Stimulated activated CD8-positive, alpha-beta memory T cell treated with anti-CD3 and anti-CD28 coated beads, Interleukin-7, amount 100 ng/mL, for 1 hour (primary cell): ENCODE measurements at places on chromosomes 12 and 14.

GRCh38 chr14:57998766-57999165 lies 132.9 kb upstream of the SLC35F4 start:
- no peak for DNase-seq

DNA sequence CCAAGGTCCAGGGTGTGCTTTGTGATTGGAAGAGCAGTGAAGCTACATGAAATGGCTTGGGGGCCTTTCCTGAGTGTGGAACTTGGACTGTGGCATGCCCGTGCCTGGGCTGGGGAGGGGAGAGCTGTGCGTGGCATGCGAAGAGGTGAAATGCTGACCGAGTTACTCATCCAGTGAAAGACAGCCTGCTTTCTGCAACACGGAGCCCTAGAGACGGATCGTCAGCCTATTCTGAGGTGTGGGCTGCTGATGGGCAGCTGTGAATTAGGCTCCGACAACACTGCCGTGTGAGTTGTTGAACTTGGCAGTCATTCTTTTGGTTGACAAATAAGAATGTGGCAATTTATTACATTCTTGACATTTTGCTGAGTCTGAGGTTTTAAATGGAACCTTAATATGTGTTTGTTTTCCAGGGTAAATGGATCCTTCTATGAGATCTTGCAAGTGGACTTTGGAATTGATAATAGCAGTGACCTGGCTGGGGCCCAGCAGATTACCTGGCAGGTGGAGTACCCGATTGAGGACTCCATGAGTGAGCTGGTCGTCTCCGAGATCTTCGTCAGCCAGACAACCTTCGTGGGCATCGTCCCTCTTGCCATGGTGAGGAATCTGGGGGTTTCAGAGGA lies 453.9 kb downstream of the AACS start:
- no peak for DNase-seq

GRCh38 chr14:103547455-103547940 lies 15.0 kb downstream of the BAG5 start:
- no peak for DNase-seq

DNA sequence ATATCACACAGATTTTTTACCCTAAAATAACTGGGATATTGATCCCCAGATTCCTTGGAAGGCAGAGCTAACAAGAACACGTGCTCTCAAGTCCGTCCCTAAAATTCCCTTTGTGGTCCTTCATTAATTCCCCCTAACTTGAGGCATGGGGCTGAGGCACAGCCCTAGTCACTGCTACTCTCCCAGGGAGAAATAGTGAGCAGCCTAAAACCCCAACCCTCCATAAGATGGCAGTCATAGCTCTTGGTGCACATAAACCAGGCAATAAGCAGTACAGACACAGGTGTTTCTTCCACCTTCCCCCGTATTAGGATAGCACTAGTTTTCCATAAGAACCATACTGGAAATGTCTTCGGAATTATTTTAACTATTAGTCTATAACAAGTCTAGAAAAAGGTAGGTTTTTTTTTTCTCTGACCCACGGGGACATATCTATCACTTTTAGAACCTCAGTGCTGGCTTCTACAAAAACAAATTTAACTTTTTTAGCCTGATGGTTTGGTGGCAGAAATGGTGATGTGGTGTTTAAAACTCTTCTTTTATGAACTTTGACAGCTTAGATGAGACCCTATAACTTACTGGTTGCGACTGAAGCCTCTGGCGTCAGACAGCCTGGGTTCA lies 3.1 kb upstream of the ARHGEF40 start:
- DNase-seq, result no peak

DNA sequence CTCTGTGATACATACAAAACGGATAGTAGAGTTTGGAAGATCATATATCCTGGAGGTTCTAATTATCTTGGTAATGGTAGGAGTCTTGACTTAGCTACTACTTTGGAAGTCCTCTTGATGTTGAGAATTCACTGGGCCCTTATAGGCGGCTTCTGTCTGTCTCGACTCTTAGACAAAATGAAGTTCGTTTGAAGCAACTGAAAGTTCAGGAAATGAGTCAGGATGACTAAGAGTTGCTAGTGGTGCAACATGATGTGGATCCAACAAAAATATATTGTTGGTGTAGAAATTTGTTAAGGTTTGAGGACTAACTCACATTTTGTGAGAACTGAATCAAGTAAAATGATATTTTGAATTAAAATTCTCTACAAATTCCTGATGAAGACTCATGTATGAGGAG lies 272.7 kb downstream of the AEBP2 start:
- no peak for DNase-seq

- DNase-seq, result no peak
These were observed 18.7 kb upstream of the CDCA4 start for GRCh38 chr14:105039458-105040205.

DNA sequence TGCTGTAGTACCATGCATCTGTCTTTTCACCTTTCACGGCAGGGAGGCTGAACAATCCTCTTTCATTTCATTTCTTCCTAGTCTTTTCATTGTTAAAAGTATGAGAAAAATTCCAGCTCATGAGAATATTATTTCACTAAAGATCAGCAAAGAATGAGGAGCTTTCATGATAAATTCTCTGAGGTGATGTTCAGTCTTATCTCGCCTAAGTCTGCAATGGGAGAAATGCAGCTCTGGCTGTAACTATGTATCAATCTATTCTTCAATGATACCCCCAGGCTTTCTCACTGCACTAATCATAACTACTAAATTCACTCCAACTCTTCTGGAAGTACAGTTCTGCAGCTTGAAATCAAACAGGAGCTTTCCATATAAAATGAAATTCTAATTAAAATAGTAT lies 15.7 kb downstream of the FOXG1 start:
- no peak for DNase-seq

- no peak for DNase-seq
These were observed 12.2 kb upstream of the ARHGAP5 start for GRCh38 chr14:32064931-32065330.

DNA sequence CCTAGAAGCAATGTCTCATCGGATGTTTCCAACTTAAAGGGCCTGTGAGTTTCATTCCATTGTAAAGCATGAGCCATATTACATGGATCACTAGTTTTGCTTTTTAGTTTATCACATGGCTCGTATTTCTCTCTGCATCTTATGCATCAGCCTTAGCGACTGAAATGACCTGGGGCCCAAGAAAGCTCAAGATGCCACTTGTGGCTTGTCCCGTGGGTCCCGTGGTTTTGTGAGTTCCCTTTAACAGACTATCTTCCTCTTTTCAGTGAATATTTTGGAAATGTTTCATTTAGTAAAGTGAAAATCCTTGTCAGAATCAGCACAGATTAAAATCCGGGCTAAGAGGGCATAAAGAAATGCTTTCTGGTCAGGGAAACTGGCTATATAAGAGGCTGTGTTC lies 86.2 kb upstream of the PPM1H start:
- no peak for DNase-seq

DNA sequence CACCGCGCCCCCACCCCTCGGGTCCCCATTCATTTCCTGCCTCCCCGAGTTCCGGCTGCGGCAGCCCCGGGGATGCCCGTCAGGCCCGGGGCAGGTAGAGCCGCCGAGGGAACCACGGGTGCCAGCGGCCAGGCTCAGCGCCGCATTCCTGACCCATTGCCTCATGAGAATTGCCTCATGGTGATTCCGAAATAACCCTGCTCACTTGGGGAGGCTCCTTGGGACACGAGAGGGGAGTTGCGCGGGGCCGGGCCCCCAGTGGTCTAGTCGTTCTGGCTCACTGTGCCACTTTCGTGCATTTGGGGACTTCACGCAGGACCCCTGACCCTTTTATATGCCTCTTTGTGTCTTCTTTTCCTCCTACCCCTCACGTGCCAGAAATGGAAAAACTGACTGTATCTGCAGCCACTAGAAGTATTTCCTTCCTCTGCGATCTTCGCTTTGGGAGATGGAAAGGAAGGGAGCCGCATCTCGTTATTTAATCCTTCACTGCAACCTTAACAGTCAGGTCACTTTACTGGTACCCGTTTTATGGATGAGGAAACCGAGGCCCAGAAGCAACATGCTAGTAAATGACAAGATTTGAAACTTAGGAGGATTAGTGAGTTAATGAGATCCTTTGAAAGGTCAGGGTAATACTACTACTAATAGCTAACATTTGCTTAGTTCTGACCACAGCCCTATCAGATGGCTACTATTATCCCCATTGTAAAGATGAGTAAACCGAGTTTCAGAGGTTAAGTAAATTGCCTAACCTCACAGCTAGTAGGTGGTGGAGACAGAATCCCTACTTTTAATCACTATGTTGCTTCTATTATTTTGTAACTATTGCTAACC lies 768 bp downstream of the PTPN11 start:
- DNase-seq, result peak; percentile 10
